Choroid plexus epithelial cell (primary cell): ENCODE measurements at places on chromosomes 2 and 18.

DNA sequence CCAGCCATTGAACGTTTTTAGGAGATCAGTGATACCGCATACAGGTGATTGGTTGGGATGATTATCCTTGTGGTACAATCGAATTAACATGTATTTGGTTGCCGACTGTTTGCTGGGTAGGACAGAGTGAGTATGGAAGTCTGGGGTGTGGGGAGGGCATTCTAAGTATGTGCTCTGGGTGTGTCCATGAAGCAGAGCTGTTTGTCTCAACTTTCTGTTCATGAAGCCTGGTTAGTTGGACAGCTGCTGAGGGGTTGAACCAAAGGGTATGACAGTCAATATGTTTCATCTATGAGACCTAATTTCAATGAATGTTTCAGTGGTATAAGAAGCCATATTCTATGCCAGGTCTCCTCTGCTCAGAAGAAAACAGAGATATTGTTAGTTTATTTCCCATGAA is 21.9 kb upstream of the SPTBN1 start:
- DNase-seq, result no peak

- no peak for DNase-seq
These were observed 331.2 kb upstream of the MYT1L start for GRCh38 chr2:2662037-2662846.

DNA sequence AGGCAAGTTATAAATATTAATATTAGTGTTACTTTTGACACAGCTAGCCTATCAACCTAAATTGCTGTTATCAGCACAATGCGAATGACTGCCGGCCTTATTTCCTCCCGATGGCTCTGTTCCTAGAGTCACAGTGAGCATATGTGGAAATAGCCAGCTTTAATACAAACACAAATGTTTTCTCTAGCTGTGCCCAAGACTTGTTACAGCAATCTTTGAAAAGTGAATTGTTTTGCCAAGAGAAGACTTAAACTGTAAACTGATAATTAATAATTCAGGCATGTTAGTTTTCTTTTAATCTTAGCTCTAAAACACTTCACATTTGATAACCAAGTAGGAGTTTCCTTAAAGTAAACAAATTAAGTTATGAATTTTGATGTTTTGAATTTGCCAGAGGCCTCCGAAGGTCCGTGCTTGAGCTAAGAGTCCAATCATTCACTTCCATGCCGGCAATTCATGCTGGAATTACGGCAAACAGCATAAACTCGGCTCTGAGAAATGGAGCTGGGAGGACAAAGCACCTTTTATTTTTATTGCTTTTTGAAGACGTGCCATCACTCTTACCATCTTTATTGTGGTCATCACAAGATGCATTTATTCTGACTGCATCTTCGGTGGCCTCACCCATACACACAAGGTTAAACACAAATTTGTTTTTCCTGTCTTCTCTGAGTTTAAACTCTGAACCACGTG is 184.5 kb upstream of the CWC22 start:
- peak; percentile 66 for DNase-seq

- no peak for DNase-seq
These were observed 16.6 kb upstream of the SPOPL start for GRCh38 chr2:138485019-138485418.

- DNase-seq, result no peak
These were observed 32.2 kb upstream of the MAT2A start for GRCh38 chr2:85506768-85507181.

DNA sequence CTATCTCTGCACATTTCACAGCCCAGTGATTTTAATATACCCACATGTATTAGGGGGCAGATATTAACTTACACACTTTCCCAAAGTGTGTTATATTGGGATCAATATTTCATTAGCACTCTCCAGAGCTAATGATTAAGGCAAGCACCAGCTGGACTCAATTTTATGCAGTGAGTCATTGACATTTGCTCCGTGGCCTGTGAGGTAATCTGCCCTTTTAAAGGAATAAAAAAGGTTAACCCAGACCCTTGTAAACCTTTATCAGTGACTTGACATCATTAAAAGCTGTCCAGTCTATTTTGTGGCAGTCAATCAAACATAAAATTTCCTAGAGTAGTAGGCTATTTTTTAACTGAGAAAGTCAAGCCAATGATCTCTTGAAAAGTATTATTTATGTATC is 1870.4 kb upstream of the CELF4 start:
- no peak for DNase-seq

GRCh38 chr18:79502782-79503181 is 107.1 kb downstream of the NFATC1 start:
- peak; percentile 17 for DNase-seq

DNA sequence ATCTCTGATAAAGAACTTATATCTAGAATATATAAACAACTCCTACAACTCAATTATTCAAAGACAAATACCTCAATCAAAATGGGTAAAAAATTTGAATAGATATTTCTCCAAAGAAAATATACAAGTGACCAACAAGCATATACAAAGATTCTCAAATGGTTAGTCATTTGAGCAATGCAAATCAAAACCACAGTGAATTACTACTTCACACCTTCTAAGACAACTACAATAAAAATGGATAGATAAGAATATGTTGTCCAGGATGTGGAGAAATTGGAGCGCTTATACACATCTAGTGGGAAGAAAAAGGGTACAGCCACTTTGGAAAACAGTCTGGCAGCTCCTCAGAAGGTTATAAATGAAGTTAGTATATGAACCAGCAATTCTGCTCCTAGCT is 332.9 kb downstream of the TGIF1 start:
- DNase-seq, result no peak

DNA sequence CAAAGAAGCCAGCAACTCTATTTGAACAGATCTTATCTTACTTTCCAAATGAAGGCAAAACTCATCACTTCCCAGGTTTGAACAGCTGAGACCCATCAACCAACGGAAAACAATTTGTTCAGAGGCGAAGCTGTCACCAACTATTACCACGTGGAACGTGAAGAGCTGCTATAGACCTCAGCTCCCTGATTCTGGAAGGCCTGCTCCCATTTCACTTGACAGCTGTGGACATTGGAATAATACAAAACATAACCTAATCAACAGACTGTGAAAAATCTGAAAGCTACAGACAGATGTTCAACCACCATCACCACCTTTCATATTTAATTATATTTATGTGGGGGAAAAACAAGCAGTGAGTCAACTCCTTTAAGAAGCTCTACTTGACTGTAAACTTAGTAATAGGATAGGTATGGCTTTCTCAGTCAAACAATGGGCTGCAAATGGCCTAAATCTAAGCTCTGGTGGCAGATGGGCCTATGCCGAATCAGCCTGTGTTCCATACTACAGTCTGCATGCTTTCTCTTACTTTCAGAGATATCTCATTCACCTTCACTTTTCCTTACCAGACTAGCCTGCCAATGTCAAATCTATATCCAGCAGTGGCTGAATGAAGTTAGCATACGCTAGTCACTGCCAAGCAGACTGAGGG is 896.4 kb downstream of the TDRD15 start:
- no peak for DNase-seq

- no peak for DNase-seq
These were observed 164.1 kb downstream of the MBD5 start for GRCh38 chr2:148184976-148185375.

DNA sequence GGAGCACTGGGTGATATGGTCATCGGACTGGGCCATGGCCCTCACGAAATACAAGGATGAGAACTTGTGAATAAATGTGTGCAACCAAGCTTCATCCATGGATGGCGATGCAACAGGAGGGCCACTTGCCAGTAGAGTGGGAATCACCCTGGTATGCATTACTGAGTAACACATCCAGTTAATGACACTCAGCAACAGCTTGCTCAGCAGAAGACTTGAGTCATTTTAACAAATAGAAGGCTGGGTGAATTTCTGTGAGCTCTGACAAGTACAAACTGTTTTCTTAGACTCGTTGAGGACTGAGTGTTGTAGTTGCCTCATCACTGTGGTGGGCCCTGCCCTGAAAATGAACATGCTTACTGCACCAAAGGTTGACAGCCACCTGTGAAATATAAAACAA is 221.6 kb downstream of the NCKAP5 start:
- DNase-seq, result peak; percentile 55

GRCh38 chr18:44627280-44627679 is 53.4 kb upstream of the SETBP1 start:
- peak; percentile 61 for DNase-seq

DNA sequence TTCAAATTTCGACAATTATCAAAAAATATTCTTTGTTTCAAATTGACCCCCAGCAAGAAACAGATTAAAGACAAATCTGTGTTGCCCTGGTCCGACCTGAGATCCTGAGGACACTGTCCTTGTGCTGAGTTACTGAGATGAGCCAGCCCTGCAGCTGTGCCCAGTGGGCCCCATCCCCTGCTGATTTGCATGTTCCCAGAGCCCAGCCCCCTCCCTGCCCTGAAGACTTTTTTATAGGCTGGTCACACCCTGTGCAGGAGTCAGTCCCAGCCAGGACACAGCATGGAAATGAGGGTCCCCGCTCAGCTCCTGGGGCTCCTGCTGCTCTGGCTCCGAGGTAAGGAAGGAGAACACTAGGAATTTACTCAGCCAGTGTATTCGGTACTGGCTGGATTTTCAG is 31.4 kb upstream of the ZNG1B start:
- no peak for DNase-seq
